Activated T-helper 1 cell treated with anti-CD3 and anti-CD28 coated beads, Interleukin-12 subunit alpha, Interleukin-12 subunit beta, Interleukin-2, Interleukin-4 antibody, amounts not matched to agents 30 ng/mL and 10 ng/mL and 1 ng/mL, durations not matched to agents 14 hours and 24 hours and 36 hours (primary cell): ENCODE measurements at places on chromosomes 12 and 14.

DNA sequence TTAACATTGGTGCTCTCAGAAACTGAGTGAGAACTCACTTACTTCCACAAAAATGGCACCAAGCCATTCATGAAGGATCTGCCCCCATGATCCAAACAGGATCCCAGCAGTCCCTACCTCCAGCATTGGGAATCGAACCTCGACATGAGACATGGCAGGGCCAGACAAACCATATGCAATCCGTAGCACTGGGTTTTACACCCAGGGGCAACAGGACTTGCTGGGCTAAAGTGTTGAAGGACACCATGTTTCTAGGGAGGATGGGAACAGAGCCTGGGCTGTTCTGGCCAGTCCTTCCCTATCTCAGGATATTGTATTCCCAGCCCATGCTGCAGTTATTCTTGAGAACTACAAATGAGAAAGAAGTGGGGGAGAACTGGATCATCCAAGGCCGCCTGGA is 36.6 kb downstream of the SERPINA3 start:
- H3K4me1 ChIP-seq, result no peaks in the 10 kb centered on the region
- DNase-seq, result no peak
- H3K36me3 ChIP-seq, result no peaks in the 10 kb centered on the region
- no peak overlapping the region for H3K4me3 ChIP-seq
- no peak overlapping the region for H3K27ac ChIP-seq
- no peaks in the 10 kb centered on the region for H3K27me3 ChIP-seq

DNA sequence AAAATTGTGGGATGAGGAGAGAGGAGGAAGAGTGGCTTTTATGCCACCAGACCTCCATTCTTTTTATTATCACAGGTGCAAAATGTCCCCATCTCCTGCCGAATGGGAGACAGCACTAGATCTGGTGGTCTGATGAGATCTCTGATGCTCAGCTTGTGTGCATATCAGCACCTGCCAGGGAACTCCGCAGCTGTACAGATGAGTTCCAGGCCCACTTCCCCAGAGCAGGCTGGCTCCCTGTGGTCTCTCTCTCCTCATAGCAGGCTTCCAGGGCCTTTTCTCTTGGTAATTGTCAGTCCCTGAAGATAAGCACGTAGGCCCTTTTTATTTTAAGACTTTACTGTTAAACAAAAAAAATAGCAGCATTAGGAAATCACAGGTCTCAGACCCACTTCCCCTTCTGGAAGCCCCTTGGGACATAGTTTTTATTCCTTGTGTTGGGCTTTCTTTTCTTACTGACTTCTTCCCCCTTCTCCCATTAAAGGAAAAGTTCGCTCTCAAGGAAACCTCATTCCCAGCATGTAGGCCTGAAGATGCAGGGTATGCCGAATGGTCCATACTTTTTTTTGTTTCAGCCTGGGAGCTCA is 4.5 kb upstream of the TBC1D30 start:
- H3K4me1 ChIP-seq, result no peaks in the 10 kb centered on the region
- H3K27ac ChIP-seq, result no peak overlapping the region

DNA sequence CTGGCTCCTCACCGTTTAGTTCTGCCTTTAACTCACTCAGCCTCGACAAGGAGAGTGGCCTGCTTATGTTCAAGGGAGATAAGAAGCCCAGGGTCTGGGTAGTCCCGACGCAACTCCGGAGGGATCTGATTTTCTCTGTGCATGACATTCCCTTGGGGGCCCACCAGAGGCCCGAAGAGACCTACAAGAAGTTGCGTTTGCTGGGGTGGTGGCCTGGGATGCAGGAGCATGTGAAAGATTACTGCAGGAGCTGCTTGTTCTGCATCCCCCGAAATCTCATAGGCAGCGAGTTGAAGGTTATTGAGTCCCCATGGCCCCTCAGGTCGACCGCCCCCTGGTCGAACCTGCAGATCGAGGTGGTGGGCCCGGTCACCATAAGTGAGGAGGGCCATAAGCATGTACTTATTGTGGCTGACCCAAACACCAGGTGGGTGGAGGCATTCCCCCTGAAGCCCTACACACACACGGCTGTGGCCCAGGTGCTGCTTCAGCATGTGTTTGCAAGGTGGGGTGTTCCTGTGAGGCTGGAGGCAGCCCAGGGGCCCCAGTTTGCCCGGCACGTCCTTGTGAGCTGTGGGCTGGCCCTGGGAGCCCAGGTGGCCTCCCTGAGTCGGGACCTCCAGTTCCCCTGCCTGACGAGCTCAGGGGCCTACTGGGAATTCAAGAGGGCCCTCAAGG is 13.1 kb downstream of the CBLN3 start:
- H3K4me1 ChIP-seq, result no peaks in the 10 kb centered on the region
- DNase-seq, result no peak
- no peak overlapping the region for H3K27ac ChIP-seq
- H3K27me3 ChIP-seq, result peaks cover 6% of the 10 kb centered on the region
- H3K36me3 ChIP-seq, result no peaks in the 10 kb centered on the region
- H3K4me3 ChIP-seq, result no peak overlapping the region

DNA sequence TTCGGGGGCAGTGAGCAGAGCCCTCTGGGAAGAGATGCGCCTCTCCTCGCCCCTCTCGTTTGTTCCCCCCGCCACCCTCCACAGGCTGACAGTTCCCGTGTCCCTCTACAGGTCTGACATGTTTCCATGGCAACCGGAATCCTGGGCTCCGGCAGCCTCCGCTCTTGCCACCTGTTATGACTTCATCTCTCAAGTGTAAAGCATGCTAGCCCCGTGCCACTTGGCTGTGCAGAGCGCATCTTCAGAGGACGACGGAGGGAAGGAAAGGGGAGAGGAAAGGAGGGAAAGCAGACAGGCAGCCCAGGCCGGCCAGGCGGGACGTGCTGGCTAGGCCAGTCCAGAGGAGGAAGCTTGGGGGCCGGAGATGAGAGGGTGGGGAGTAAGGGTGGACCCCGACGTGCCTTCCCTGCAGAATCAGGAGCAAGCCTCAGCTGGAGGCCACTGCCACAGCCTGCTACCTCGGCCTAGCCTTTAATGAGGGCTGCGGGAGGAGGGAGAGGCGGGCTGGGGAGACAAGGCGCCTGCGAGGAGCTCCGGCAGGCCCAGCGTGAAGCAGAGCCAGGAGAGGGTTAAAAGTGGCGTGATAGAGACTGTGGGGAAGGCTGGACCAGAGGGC is 214.3 kb downstream of the DPF3 start:
- no peak overlapping the region for H3K4me3 ChIP-seq
- H3K27ac ChIP-seq, result no peak overlapping the region
- DNase-seq, result no peak
- peaks cover 1% of the 10 kb centered on the region for H3K27me3 ChIP-seq
- H3K36me3 ChIP-seq, result peaks cover 11% of the 10 kb centered on the region
- no peaks in the 10 kb centered on the region for H3K4me1 ChIP-seq

GRCh38 chr12:72037006-72037795 is 98.6 kb downstream of the TPH2 start:
- H3K36me3 ChIP-seq, result no peaks in the 10 kb centered on the region
- no peak for DNase-seq
- no peak overlapping the region for H3K27ac ChIP-seq
- no peaks in the 10 kb centered on the region for H3K4me1 ChIP-seq
- peaks cover 6% of the 10 kb centered on the region for H3K27me3 ChIP-seq
- no peak overlapping the region for H3K4me3 ChIP-seq
